Stimulated activated CD8-positive, alpha-beta memory T cell treated with anti-CD3 and anti-CD28 coated beads, Interleukin-7, amount 100 ng/mL, for 48 hours (primary cell): ENCODE measurements at places on chromosomes 5 and 9.
A peak's percentile ranks its signal among the peaks of the same experiment; 100 is the strongest.

GRCh38 chr5:56346741-56347535 is 113.8 kb upstream of the ANKRD55 start:
- DNase-seq = no peak

GRCh38 chr5:175521313-175521833 is 43.0 kb downstream of the SFXN1 start:
- peak; percentile 38 for DNase-seq

- no peak for DNase-seq
These were observed 292.6 kb downstream of the ZSWIM6 start for GRCh38 chr5:61624553-61625136.

DNA sequence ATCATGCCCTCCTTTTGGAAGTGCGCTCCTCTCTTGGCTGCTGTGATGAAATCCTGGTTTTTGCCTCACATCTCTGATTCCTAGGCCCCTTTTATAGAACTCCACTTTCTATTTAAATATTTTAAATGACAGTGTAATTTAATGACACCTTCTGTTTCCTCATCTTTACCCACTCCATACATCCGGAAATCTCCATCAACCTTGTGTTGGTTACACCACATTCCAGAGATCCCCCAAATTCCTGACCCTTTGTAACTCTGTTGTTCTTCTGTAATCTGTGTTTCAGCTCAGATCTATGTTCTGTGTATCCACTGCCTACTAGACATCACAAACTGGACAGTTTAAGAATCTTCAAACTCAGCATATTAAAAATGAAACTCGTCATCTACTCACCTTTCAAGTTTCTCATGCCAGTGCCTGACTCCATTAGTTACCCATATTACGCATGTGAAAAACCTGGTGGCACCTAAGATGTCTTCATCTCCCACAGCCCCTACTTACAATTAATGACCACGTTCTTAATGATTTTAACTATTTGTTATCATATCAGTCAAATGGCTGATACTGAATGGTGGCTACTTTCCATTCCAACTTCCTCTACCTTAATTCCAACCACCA is 25.1 kb downstream of the PARP8 start:
- no peak for DNase-seq

GRCh38 chr5:39598661-39599248 is 174.0 kb upstream of the DAB2 start:
- DNase-seq = no peak

DNA sequence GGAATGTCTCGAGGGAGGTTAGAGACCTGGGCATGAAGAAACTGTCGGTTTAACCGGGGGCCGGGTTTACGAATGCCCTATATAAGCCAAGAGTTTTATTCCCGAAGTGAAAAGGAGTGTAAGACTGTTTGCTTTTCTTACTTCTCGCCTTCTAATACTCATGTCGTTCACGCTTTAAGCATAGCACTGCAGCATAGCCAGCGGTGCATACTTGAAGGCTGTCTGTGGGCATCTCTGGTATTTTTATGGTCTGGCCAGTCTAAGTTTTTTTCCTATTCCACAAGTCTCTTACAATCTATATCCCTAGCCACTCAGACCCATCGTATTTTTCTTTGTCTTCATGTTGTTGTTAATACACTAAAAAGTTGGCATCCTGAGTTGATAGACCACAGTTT is 1.2 kb downstream of the UHRF2 start:
- DNase-seq = no peak

- no peak for DNase-seq
These were observed 7.6 kb upstream of the DNAJA1 start for GRCh38 chr9:33017283-33018041.

GRCh38 chr5:118692811-118693342 is 295.5 kb downstream of the DTWD2 start:
- DNase-seq = no peak

DNA sequence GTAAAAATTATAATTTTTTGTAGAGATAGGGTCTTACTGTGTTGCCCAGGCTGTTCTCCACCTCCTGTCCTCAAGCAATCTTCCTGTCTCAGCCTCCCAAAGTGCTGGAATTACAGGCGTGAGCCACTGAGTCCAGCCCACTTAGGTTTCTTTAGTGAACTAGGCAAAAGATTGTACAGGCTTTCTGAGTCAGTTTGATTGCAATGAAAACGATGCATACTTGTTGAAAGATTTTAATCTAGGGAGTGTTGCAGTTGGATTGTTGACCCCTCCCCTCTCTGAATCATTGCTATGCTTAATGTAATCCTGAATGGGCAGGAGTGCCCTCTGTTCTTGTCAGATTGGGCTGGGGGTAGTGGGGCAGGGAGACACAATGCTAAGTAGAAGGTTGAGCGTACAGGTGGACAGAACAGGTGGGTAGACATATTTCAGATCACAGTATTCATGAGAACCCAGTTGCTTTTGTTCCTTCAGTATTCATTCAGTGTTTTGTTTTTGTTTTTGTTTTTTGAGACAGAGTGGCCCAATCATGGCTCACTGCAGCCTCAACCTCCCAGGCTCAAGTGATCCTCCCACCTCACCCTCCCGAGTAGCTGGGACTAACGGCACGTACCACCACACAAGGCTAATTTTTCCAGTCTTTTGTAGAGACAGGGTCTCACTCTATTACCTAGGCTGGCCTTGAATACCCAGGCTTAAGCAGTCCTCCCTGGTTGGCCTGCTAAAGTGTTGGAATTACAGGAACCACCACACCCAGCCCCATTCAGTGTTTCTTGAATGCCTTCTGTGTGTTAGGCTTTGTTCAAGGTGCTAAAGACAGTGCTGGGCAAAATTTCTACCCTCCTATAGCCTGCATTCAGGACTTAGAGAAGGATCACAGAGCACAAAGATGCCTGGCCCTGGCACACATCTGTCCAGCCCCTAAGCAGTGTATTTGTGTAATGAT is 70.1 kb downstream of the KIAA1958 start:
- no peak for DNase-seq

- DNase-seq = no peak
These were observed 100.7 kb upstream of the SPRY4 start for GRCh38 chr5:142425286-142426065.

DNA sequence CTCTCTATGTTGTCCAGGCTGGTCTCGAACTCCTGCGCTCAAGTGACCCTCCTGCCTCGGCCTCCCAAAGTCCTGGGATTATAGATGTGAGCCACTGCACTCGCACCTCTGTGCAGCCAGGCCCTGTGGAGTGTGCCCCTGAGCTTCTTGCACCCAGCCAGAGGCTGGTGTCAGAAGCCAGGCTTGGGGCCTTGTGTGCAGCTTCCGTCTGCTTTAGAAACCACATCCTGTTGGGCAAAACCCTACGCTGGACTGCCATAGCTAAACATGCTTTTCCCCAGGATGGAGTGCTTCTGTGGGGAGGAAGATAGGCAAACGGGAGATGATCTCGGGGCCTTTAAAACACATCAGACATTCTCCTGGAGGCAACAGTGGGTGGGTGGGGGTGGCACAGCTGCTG is 40.1 kb downstream of the PRRT1B start:
- DNase-seq = no peak

- DNase-seq = no peak
These were observed 31.7 kb downstream of the ALG2 start for GRCh38 chr9:99189887-99190596.

- no peak for DNase-seq
These were observed 74.5 kb downstream of the HMCN2 start for GRCh38 chr9:130340011-130340410.

GRCh38 chr5:41087461-41087860 is 16.3 kb upstream of the MROH2B start:
- no peak for DNase-seq

DNA sequence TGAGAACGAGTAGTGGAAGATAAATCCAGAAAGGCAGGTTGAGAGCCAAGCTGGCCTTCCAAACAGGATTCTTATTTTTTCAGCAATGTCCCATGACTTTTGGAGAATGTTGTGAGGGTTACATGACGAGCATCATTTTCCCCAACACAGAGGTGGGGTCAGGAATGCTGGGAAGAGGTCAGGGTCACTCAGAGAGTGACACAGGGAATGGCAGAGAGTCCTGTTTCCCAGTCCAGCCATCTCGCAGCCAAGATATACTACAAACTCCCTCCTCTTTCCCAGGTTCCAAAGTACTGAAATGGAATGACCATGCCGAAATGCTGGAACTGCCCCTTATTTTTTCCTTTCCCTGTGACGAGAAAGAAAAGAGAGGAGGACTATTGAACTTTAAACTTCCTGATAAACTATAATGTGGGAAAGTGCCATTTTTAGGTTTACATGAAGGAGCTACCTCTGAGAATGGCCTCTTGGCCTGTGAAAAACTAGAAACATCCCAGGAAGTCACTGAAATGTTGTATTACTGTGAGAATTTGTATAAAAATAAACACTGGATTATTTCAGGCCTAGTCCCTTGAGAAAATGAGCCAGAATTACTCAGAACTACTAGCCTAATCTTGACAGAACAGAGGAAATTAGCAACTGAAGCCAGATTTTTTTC is 420.4 kb downstream of the CETN3 start:
- DNase-seq = no peak

GRCh38 chr5:126079266-126079665 is 343.9 kb upstream of the GRAMD2B start:
- no peak for DNase-seq

GRCh38 chr9:112489039-112489546 is 2.5 kb downstream of the KIAA1958 start:
- DNase-seq = no peak

DNA sequence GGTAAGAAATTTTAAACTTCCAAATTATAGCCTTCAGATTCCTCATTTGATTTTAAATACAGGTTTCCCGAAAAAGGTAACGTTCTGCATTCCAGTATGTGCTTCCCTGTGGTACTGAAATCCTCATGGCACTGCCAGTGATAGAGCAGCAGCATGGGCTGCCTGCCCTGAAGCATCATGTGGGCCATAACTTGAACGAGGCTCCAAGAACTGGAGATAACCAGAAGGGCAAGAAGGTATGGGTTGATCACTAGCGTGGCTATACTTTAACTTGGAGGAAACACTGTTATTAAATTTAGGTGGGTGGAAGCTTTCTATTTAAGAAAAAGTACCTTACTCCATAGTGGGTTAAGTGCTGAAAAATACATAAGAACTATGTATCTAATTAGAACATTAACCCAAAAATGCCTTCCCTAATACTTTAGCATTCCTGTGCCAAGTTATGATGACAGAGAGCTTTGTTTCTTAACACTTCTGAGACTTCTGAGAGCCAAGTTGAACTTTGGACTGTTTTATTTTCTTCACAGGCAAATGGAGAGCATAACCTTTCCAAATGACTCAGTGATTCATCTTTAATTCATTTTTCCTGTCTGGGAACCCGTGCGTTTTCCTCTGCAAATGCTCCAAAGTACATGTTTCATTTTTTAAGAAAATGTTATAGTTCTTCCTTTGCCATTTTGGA is 191.5 kb upstream of the GNA14 start:
- DNase-seq = no peak

GRCh38 chr5:72378639-72379289 is 58.6 kb downstream of the PTCD2 start:
- no peak for DNase-seq

DNA sequence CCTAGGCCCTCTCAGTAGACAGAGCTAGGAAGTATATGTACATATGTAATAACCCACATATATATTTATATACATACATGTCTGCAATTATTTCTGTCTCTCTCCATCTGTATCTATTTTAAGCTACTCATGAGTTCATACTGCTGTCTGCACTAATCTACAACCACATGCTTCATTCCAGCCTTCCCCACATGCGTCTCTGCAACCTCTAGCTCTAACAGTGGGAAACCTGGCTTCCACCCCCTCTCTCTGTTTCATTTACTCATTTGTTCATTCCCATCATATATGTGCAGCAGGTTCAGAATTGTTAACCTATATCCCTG is 23.3 kb downstream of the DCANP1 start:
- DNase-seq = no peak

DNA sequence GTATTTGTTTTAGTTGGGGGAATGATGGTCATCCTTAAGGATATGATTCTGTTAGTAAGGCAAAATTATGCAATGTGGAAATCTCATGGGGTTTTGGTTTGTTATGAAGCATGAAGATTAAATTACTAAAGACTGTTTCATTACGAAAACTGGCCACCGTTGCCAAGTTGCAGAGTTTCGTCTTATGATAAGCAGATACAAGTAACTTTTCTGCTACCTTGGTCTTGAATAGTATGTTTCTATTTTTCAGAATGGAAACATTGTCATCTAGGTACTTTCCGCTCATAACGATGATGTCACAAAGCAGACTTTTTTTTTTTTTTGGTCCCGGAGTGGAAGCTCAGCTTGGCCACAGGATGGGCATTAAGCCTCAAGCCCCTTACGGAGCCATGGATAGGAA is 4.2 kb downstream of the CCNI2 start:
- no peak for DNase-seq
